ENCODE measurements at places on chromosomes 3 and 15. TPM values are rescaled to one million over a fixed set of nuclear protein-coding genes. Genes with fewer than 3 reads are reported as not detected.

DNA sequence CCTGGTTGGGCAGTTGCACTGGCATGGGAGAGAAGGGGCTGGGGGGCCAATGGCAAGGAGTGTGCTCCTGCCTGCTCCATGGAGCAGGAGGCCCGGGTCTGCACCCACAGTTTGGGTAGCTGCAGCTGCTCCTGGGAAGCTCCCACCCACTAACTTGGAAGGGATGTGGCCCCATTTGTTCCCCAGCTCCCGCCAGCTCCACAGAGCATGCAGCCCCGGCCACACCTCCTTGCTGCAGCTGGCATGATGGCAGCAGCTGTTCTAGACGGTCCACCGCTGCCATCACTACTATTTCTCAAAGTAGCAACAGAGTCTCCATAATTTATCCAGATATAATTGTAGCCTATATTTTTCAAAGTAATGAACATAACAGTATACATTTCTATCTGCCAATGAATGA, 65.8 kb downstream of the PIK3CB start:
- no peak for DNase-seq

- no peak for DNase-seq
These were observed 36.6 kb upstream of the SLCO3A1 start for GRCh38 chr15:91816942-91817341.

DNA sequence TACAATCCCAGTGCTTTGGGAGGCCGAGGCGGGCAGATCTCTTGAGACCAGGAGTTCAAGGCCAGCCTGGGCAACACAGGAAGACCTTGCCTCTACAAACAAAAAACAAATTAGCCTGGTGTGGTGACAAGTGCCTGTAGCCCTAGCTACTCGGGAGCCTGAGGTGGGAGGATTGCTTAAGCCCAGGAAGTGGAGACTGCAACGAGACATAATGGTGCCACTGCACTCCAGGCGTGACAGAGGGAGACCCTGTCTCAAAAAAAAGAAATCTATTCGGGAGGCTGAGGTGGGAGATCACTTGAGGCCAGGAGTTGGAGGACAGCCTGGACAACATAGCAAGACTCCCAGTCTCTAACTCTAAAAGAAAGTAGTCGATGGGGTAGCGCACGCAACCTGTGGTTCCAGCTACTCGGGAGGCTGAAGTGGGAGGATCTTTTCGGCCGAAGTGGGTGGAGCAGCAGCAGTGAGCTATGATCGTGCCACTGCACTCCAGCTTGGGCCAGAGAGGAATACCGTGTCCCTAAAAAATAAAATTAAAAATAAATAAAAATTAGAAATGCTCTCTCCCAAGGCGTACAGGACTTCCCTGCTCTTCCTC, 775 bp downstream of the C3orf33 start:
- DNase-seq, result no peak

GRCh38 chr3:8839607-8840325, 70.4 kb upstream of the OXTR start:
- DNase-seq, result no peak

DNA sequence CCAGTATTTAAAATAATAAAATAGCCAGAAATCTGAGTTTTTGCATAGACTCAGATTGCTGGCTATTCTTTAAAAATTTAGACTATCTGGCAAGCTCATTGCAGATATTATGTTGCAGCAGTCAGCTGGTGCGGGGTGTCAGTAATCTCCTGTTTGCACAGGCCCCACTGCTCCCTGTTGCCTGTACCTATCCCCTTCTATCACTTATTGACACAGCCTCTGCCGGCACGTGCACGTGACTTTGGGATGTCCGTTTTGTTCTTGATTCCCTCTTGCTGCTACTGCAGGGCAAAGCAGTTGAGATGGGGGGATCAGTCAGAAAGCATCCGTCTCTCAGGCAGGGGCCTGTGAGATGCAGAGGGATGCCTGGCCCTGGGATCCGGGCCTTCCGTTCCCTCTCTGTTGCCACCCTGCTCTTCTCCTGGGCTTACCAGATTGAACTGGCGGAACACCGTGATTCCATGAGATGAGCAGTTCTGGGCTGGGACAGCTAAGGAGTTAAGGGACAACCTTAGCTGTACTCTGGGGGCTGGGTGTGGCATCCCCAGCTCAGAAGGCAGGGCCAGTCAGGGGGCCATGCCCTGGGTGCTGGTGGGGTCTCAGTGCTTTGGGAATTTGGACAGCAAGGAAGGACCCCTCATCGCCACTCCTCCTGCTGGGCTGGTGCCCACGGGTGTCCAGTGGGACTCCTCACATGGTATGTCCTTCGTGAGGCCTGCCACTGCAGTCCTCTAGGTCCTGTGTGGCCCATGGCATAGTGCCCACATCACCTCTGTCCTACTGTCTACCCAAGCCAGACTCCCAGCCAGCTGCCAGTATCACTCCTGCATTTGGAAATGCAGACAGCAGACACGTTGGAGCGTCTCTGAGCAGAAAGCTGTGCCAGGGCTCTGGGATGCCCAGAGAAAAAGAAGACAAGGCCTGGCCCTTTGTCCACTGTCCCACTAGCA, 11.8 kb downstream of the MRAS start:
- DNase-seq, result no peak

DNA sequence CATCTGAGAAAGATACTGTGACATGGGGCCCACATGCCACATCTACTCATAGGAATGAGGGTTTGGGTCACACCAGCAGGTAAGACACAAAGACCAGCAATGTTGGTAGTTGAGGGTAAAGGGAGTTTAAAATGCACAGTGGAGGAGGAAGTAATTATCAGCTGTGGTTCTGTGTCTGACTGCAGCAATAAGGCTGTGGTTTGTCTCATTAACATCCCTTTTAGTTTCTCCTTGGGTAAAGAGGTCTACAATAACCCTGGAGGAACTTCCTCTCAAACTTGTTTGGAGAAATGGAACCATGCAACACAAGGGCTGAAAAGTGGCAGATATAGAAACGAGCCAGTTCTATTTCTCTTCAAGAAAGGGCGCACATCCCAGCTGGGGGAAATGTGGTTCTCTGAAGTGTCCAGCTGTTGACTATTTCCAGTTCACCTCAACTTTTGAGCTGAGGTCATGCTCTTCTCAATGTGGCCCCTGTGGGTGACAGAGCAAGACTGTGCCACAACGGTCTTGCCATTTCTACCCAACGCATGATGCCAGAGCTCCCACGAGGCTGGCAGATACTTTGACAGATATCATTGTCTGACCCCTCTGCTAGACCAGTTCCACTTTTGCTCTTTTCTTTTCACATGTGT, 234.3 kb downstream of the SQOR start:
- DNase-seq, result no peak

GRCh38 chr3:33840179-33840578, 41.7 kb downstream of the PDCD6IP start:
- DNase-seq, result no peak

ASB14 gene
- not detected for total RNA-seq

- no peak for DNase-seq
These were observed 54.4 kb downstream of the WWTR1 start for GRCh38 chr3:149603126-149604074.

DNA sequence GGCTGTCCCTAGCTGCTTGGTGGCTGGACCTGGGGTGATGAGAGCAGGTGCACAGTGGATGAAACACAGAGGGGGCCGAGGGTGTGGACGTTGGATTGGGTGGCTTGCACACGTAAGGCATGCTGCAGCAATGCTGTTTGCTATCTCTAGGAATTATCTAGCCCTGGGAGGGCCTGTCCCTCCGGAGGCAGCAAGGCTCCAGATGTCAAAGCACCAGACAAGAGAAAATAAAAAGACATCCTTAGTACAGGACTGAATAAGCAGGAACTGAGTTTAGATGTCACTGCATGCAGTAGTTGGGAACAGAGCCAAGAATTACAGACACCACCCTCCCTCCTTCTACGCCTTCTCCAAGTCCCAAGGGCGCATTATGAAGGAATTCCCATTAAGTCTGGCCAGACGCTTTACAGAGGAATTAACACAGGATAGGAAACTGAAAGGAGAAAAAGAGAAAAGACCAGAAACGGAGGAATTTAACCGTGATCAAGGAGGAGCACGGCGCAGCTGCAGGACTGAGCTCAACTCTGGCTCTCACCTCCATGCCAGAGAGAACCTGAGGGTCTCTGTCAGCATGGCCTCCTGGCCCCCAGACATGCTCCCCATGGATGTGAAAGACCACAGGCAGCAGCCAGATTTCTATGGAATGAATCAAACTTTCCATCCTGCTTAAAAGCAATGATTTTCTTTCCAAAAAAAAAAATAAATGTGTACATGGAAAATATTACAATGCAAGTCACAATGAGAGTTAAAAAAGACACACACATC, 13.8 kb downstream of the ATP10A start:
- no peak for DNase-seq

DNA sequence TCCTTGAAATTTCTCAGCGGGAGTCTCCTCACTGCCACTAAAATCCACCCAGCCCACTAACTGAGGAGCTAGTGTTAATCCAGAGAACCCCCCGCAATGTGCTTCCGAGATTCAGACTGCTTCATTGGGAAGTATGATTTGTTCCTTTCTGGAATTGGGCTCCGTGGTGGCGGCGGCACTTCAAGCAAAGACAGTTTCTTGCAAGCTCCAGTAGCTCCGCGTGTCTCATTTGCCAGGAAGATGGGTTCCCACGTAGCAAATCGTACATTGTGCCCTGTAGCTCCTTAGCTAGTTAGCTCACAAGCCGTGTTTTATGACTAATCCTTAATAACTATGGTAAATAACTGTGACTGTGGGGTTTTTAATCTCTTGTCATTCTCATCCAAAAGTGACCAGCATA, 45.4 kb downstream of the SLC6A1 start:
- DNase-seq, result no peak

- no peak for DNase-seq
These were observed 125.8 kb downstream of the ECT2 start for GRCh38 chr3:172876297-172876696.

- DNase-seq, result no peak
These were observed 1.8 kb downstream of the GRK7 start for GRCh38 chr3:141764986-141765385.

ALDH1L1 gene
- total RNA-seq, result 0.34 TPM

KLHL40 gene
- total RNA-seq, result not detected

DNA sequence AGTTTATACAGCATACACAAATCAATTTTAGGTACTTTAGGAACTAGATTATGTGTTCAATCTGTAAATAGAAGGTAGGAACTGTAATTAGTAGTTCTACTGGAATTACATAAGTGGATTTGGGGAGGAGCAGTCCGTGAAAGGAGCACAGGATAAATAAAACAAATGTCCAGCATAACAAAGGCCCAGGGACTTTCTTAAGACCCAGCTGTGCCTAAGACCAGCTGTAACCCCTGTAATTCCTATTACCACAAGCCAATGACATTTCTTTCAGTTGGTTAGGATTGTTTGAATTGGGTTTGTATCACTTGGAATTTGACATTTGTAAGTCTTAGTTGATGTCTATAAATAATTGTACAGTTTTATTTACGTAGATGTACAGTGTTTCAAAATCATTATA, 4.8 kb upstream of the ZBTB20 start:
- no peak for DNase-seq

DNA sequence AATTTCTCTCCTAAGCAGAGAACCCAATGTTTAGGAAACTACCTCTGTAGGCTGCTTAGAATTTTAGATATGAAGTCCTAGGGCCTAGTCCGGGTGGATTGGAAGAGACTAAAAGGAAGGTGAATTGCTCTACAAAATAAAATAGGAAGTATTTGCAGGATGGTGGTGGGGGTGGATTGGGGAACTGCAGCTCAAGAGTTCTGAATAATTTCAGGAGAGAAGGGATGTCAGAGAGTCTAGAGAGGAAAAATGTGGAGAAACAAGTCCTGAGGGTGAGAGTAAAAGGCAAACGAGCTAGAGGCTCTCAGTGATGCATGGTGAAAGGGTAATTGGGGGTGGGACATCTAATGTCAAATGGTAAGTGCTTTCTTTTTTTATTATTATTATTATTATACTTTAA, 10.2 kb upstream of the CP start:
- DNase-seq, result no peak

TMCO5A gene
- total RNA-seq, result not detected

- no peak for DNase-seq
These were observed 46.0 kb downstream of the TEX9 start for GRCh38 chr15:56411122-56411749.

- no peak for DNase-seq
These were observed 9.4 kb downstream of the NAA50 start for GRCh38 chr3:113736548-113737089.

GOLGA8S gene
- total RNA-seq, result 0.25 TPM

GRCh38 chr3:65130782-65131181, 443.0 kb upstream of the ADAMTS9 start:
- DNase-seq, result no peak

DNA sequence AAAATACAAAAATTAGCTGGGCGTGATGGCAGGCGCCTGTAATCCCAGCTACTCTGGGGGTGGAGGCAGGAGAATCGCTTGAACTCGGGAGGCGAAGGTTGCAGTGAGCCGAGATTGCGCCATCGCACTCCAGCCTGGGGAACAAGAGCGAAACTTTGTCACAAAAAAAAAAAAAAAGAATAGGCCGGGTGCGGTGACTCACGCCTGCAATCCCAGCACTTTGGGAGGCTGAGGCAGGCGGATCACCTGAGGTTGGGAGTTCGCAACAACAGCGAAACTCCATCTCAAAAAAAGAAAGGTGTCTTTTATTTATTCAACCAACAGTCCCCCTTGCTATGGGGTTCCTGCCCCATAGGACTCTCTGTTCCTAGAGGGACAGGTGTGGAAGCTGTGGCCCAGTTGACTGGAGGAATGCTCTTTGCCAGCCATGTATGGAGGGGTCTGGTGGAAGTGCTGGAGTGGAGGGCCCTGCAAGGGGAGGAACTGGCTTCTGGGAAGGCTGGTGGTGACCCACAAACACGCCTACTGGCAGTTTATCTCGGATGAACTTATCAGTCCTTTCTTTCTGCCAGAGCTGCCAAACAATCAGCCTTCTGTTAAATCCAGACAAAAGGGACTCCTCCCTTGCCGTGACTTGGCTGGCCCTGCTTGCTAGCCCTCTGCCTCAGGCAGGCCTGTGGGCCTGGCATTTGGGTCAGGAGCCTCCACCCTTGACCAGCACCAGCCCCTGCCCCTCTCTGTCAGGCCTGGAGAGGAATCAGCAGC, 4.6 kb upstream of the DAG1 start:
- no peak for DNase-seq
